T-helper 2 cell treated with Interferon-gamma antibody and Interleukin-4, amounts not matched to agents 5 μg/mL and 100 μg/mL, for 36 hours (primary cell): ENCODE measurements at places on chromosomes 1 and 21.
A peak's percentile ranks its signal among the peaks of the same experiment; 100 is the strongest.

GRCh38 chr21:17231124-17231523 is 281.7 kb upstream of the CXADR start:
- no peak for DNase-seq

DNA sequence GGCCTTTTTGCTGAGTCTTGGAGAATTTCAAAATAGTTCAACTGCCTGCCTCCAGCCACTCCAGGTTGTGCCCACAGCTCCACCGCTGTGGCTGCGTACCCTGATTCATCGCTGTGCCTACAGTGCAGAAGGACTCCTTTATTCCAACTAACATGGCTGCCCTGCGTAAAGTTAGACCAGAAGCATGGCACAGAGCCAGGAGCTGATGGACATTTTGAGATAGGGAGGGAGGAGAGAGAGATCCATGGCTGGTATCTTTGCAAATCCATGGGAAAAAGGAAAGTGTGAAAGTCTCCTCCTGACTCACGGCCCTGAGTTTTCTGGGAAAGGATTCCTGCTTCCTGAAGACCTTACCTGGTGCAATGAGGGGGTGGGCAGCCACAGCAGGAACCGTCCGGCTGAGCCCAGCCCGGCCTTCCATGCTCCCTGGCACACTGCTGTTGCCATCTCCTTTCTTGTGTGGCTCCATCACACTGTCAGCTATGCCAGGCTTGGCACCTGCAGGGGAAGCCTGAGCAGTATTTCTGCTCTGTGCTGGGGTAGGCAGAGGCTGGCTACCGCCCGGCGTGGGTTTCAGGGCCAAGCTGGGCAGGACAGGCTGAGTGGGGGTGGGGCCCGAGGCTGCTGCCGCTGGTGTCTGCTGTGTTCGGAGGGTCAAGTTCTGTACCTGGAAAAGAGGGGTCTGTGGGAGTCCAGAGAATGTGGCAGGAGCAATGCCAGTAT is 46.0 kb upstream of the A3GALT2 start:
- no peak for DNase-seq

GRCh38 chr1:10188133-10188650 is 22.2 kb upstream of the KIF1B start:
- DNase-seq = no peak

GRCh38 chr1:66730462-66730861 is 21.8 kb upstream of the DYNLT5 start:
- DNase-seq = no peak

DNA sequence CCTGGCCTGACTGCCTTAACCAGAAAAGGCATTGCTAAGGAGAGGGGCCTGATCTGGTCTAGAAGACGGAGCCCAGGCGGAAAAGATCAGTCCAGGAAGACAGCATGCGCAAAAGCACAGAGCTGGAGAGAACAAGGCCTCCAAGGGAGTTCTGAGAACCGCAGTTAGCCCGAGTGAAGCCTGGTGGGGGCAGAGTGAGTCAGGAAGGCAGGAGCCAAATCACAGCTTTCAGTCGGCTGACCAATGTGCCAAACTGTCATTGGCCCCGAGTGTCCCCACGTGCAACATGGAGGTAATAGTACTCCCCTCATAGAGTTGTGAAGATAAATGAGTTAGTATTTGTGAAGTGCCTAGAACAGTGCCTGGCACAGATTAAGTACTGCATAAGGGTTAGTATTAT is 1.2 kb upstream of the TSPAN2 start:
- no peak for DNase-seq

DNA sequence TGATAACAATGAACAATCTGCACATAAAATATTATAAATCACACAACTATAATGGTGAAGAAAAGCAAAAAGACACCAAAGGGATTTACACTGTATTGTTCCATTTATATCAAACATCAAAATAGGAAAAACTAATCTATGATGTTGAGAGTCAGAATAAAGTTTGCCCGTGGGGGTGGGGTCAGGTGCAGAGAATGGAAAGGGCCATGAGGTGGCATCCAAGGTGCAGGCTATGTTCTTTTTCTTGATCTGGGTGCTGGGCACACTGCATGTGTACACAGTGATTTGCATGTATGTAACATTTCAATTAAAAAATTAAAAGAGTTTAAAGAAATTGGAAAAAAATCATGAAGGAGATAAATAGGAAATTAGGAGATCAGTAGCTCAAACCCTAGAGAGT is 127.3 kb downstream of the DSCAM start:
- no peak for DNase-seq

- DNase-seq = no peak
Measured at GRCh38 chr1:86169625-86170024, 13.1 kb upstream of the COL24A1 start.

DNA sequence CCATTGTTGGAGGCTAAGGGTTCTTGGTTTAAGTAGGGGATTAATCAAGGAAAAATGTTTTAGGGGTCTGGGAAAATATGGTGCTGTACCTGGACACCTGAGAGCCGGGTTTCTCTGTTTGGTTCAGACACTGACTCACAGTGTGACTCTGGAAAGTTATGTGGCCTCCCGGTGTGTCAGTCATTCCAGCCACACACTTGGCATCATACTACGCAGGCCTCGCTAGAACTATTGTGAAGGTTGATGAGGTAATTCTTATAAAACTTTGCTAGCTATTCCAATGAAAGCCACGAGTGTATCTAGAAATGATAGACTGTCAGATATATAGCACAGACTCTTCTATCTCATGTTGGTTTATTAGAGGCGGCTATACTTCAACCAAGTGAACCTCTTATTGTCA is 4.8 kb upstream of the CAMSAP2 start:
- DNase-seq = peak; percentile 43

- DNase-seq = no peak
Measured at GRCh38 chr1:114235960-114236359, 82.3 kb upstream of the SYT6 start.
